ENCODE measurements at places on chromosomes 2 and 18. TPM values are rescaled to one million over a fixed set of nuclear protein-coding genes. Genes with fewer than 3 reads are reported as not detected.

Gene REG1B
- not detected for polyA plus RNA-seq

Gene PTPRN
- polyA plus RNA-seq = 88.1 TPM

Gene ACTR3
- polyA plus RNA-seq = 134 TPM

Gene LYPD6
- 44.8 TPM for polyA plus RNA-seq

Gene UGT1A3
- not detected for polyA plus RNA-seq

Gene UGT1A4
- polyA plus RNA-seq = not detected

Gene CENPA
- polyA plus RNA-seq = 5.2 TPM

Gene FEV
- 0.14 TPM for polyA plus RNA-seq

Gene SERPINB11
- not detected for polyA plus RNA-seq

Gene CCDC85A
- 22.8 TPM for polyA plus RNA-seq

Gene ABCG8
- 1.7 TPM for polyA plus RNA-seq

Gene MEP1B
- polyA plus RNA-seq = 0.14 TPM

Gene IL36A
- not detected for polyA plus RNA-seq

Gene FBLN7
- polyA plus RNA-seq = 10.6 TPM

Gene TXNDC2
- polyA plus RNA-seq = 0.35 TPM

Gene THSD7B
- polyA plus RNA-seq = 4.0 TPM

Gene ACKR3
- 39.5 TPM for polyA plus RNA-seq

Gene CAPN14
- 0.63 TPM for polyA plus RNA-seq
